NCI-H524 (cell line): ENCODE measurements at places on chromosomes 2 and 18.

DNA sequence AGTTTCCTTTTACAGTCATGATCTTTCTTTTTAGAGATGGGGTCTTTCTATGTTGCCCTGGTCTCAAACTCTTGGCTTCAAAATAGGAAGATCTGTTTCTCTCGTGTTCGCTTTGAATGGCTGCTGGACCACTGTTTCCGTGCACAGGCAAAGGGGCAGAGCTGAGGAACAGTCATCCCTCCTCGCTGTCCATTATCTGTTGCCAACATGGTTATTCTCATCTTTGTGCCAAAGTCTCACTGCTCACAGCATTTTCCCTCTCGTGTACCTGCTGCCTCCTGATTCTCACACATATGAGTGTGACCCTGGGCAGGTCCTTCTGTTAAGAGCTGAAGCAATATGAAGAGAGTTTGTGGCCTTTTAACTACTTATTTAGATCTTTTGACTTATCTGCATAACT is 28.0 kb upstream of the CCNYL1 start:
- DNase-seq = no peak

DNA sequence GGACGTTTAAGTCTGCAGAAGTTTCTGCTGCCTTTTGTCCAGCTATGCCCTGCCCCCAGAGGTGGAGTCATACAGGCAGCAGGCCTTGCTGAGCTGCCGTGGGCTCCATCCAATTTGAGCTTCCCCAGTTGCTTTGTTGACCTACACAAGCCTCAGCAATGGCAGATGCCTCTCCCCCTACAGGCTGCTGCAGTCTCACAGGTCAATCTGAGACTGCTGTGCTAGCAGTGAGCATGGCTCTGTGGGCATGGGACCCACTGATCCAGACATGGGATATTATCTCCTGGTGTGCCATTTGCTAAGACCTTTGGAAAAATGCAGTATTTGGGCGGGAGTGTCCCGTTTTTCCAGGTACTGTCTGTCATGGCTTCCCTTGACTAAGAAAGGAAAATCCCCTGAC is 726.0 kb downstream of the ERBB4 start:
- DNase-seq = no peak

DNA sequence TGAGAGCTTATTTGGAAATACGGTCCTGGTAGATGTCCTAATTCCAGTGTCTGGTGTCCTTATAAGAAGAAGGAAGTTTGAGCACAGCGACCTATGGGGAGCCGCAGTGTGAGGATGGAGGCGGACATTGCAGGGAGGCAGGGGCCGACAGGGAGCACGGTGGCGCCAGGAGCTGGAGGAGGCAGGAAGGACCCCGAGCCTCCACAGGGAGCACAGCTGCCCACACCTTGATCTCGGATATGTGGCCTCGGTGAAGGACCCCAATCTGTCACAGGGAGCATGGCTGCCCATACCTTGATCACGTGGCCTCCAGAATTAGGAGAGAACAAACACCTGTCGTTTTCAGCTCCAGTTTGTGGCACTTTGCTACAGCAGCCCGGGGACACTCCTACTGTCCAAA is 461.6 kb upstream of the SALL3 start:
- DNase-seq = peak; percentile 9

GRCh38 chr2:203800783-203801182 is 66.8 kb upstream of the CTLA4 start:
- no peak for DNase-seq

- DNase-seq = no peak
These were observed 28.5 kb downstream of the TMEM18 start for GRCh38 chr2:648476-649424.

- DNase-seq = no peak
These were observed 93.9 kb downstream of the ACKR3 start for GRCh38 chr2:236663287-236664101.

DNA sequence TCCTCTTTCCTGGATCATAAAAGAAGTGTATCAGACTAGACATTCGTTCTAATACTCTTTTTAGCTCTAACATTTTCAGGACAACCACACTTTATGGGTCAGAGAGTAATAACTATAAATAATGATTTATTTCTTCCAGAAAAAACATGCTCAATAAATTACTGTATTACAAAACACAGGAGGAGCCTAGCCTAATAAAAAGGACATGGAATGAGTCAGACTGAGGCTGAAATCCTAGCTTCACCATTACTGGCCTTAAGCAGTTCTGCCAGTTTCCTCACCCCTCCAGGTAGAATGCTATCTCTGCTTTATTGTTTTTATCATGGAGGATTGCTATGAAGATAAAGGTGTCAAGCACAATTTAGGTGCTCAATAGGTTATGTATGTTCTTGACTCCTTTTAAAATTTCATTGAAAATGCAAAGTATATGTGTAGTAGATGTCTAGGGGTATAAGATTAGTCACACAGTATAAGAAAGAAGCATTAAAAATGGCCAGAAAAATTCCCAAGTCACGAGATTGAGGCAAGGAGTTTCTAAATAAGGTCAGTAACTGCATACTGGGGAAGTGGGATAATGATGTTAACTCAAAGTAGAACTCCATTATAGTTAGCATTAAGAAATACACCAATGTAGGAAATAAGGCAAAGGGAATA is 105.5 kb upstream of the NEUROD1 start:
- no peak for DNase-seq

DNA sequence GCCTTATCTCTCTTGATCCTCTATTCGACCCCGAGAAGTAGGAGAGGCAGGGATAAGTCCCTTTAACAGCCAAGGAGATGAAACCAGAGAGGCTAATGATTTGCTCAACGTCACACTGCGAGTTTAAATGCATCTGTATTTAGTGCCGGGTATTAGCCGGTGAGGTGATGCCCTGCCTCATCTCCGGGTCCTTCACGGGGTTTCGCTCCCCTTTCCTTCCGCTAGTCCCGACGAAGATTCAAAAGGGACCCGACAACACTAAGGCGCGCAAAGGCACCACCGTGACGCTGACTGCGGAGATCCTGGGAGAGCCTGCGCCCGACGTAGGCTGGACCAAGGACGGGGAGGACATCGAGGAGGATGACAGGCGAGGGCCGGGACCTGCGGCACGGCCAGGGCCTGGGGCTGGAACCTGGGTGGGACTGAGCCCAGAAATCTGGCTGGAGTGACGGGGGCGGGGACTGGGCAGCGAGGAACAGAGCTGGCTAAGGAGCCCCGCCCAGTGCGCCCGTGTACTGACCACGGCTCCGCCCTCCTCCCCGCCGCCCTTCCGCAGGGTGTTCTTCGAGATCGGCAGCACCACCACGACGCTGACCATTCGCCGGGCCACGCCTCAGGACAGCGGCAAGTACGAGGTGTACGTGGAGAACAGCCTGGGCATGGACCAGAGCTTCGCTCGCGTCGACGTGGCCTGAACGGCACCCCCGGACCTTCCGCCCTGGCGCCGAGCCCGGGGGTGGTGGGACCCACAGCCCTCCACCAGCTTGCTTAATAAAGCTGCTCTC is 1.0 kb upstream of the GMPPA start:
- DNase-seq = no peak

DNA sequence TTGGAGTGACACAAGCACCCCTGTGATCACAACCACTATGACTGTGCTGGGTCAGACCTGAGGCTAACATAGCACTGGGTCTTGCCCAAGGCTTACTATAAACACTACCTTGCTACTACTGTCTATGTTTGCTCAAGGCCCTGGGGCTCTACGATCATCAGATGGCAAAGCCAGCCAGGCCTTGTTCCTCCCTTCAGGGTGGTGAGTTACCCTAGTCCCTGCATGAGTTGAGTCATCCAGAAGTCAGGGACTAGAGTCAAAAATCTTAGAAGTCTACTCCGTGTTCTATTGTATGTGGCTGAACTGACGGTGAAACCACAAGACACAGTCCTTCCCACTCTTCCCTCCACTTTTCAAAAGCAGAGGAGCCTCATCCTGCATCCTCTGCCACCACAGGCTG is 551.2 kb upstream of the FSIP2 start:
- no peak for DNase-seq
